ENCODE measurements at places on chromosomes 2 and 18.

GRCh38 chr18:48394176-48394575 is 15.0 kb downstream of the ZBTB7C start:
- DNase-seq: no peak

DNA sequence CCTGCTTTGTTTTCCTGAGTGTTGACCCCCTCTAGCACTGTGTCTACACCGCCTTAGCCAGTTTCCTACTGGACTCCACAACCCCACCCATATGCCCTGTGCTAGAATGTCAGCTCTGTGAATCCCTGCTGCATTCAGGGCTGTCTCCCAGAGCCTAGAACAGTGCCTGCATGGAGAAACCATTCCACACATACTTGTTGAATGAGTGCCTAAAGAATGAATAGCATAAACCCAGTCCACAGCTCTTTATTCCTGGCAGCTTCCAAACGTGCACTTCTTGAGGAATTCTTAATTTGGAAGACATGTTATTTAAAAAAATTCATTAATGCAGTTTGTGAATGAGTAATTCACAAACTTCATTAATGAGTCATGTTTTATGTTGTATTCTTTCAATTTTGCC is 6.5 kb upstream of the NAPG start:
- DNase-seq: no peak

GRCh38 chr2:203600286-203600685 is 65.2 kb upstream of the RAPH1 start:
- no peak for DNase-seq

GRCh38 chr18:59352250-59352855 is 6.7 kb downstream of the LMAN1 start:
- DNase-seq: no peak

DNA sequence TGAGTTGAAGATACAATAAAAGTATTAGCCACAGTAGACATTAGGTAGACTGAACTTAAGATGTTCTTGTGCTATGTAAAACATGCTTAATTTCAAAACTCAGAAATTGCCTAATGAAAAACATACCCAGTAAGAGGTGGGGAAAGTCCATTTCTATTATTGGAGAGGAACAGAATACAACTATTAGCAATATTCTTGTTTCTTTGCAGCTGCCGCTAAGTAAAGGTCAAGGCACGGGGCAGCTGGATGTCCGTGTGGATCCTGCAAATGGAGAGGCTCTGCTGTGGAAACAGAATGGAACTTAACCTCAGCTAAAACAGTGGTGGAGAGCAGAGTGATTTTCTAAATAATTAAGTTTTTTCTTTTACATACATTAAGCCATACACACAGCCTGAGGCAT is 139.2 kb upstream of the ARHGAP28 start:
- peak; percentile 3 for DNase-seq

GRCh38 chr2:177334940-177335543 is 57.5 kb upstream of the AGPS start:
- peak; percentile 65 for DNase-seq

GRCh38 chr2:18647731-18648130 is 58.4 kb upstream of the NT5C1B start:
- DNase-seq: no peak

DNA sequence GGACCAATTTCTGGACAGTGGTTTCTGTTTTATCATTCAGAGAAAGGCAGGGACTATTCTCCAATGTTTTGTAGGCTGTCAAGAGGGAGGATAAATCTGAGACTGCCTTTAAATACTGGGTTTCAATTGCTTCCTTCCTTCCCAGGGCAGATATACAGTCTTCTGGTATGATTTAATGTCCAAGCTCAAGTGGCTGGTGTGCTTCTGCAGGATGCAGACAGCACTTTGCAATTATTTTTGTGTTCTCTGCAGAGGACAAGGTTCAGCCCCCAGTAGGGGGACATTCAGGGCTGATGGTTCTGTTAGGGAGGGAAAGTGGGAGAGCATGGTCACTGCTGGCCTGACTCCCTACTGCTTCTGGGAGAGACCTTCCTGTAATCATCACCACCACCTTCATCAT is 4.6 kb upstream of the BOD1L2 start:
- DNase-seq: no peak

GRCh38 chr18:74063023-74063422 is 84.6 kb downstream of the FBXO15 start:
- no peak for DNase-seq

- peak; percentile 42 for DNase-seq
These were observed 16.2 kb upstream of the MREG start for GRCh38 chr2:216029416-216030129.

- DNase-seq: peak; percentile 38
These were observed 5.0 kb downstream of the CAB39 start for GRCh38 chr2:230717600-230717999.

GRCh38 chr2:211487733-211488132 is 931.3 kb downstream of the CPS1 start:
- DNase-seq: no peak

- DNase-seq: peak; percentile 65
These were observed 60.0 kb upstream of the SPTBN1 start for GRCh38 chr2:54396107-54396506.

GRCh38 chr2:144509001-144509878 is 10.7 kb downstream of the ZEB2 start:
- DNase-seq: no peak

GRCh38 chr2:68767031-68767961 is 32.7 kb downstream of the ARHGAP25 start:
- no peak for DNase-seq

GRCh38 chr2:40488927-40489677 is 37.2 kb upstream of the SLC8A1 start:
- peak; percentile 22 for DNase-seq

- DNase-seq: no peak
These were observed 254.1 kb downstream of the IKZF2 start for GRCh38 chr2:212897296-212897695.

DNA sequence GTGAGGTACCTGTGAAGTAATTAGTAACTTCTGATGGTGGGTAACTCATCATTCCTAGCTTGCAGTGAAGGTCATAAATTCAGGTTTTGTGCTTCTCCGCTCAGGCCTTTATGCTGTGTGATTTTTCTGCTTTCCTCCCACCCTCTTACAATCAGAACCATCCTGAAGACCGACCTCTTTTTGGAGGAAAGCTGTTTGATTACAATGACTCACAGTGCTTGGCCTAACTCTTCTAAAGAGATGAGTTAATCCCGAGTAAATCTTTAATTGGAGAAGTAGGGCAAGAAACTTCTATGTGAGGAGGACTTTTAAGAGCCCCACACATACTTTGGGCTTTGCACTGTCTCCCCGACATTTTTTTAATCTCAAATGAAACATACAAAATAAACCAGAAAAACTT is 53.1 kb downstream of the TTC27 start:
- DNase-seq: no peak

DNA sequence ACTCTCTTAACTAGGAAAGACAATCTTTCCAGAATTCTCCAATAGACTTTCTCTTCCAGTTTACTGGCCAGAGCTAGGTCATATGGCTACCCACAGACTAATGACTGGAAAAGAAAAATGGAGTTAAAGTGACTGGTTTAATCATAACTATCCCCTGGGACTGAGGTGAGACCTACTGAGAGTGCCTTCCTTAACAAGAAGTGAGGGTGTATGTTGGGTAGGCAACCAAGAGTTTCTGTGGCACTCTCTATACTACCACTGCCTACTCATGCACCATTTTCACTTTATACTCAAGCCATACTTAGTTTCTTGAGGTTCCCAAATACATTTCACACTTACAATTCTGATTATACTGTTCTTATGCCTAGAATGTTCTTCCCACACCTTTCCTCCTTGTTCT is 6.9 kb upstream of the GFPT1 start:
- DNase-seq: no peak

GRCh38 chr2:98777076-98777475 is 46.1 kb upstream of the MGAT4A start:
- DNase-seq: no peak

- DNase-seq: no peak
These were observed 19.9 kb upstream of the BCL2L11 start for GRCh38 chr2:111100765-111101162.

- DNase-seq: peak; percentile 12
These were observed 131.5 kb downstream of the PPP1R1C start for GRCh38 chr2:182117196-182117595.

GRCh38 chr2:128690431-128690830 is 371.8 kb upstream of the HS6ST1 start:
- DNase-seq: no peak

DNA sequence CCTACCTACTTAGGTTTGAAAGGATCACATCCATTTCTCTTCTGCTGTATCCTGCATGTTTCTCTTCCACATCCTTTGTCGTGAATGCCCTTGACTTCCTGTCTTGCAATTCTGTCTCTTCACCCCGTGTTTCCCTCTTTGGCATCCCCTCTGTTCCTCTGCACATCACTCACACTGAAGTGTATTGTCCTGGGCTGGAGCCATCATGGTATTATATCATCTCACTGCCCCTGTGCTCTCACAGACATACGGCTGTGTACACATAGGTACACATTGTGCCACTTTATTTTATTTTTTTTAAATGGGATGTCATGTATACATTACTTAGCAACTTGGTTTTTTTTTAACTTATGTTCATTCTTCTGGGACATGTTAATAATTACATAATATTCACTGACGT is 291.6 kb downstream of the ALPK2 start:
- no peak for DNase-seq

- DNase-seq: peak; percentile 55
These were observed 54.4 kb downstream of the RPL37A start for GRCh38 chr2:216553093-216553478.

DNA sequence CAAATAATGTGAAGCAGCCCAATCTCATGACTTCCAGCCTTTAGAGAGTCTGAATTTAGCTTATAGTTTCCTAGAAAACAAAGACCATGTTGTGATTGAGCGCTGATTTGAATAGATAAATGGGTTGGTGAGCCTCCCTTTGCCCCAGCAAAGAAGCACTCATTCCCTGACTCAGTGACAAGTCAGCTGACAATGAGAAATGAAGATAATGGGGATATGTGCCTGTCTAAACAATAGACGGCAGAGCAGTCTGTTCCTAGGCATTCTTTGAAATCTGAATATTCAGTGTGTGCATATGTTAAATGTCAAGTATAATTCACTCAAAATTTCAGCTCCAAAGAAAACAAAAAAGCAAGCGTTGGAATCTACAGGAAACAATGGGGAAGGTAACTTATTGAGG is 34.8 kb upstream of the LINC00305 start:
- DNase-seq: no peak

DNA sequence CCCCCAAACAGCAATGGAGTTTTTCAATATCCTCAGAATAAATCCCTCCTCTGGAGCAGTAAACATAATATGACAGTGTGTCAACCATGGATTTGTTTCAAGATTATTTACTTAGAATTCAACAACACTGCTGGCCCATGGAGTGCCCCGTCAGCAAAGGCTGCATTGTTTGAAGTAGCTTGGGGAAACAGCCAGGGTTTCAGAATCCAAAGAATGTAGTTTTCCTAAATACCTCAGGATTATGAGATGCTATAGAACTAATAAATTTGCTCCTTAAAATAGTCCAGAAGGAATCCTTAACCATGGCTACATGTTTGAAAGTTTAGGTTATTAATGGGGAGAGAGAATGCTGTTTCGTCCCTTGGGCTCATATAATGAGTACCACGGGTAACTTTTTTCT is 13.1 kb upstream of the CETN1 start:
- peak; percentile 6 for DNase-seq

- DNase-seq: no peak
These were observed 48.7 kb downstream of the C1QL2 start for GRCh38 chr2:119109866-119110265.

- peak; percentile 90 for DNase-seq
These were observed 57.4 kb upstream of the PGAP1 start for GRCh38 chr2:196983934-196984333.

DNA sequence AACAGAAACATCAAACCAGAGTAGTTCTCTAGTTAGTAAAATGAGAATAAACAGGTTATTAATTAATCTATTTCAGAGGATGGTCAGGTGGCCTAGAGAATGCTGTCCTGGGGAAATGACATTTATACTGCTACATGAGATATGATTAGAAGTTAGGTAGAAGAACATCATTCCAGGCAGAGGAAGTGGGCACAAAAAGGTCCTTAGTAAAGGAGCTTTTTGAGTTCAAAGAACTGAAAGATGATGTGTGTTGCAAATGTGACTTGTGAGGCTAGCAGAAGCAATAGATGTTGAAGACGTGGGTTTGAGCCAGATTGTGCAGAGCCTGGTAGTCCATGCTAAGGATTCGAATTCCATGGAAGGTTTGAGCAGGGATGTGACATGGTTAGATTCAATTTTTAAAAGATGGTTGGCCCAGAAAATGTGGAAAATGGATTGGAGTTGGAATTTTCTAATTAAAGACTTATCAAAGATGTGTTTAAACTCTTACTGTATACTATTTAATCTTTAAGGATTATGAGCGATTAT is 34.2 kb downstream of the RAB10 start:
- DNase-seq: no peak

DNA sequence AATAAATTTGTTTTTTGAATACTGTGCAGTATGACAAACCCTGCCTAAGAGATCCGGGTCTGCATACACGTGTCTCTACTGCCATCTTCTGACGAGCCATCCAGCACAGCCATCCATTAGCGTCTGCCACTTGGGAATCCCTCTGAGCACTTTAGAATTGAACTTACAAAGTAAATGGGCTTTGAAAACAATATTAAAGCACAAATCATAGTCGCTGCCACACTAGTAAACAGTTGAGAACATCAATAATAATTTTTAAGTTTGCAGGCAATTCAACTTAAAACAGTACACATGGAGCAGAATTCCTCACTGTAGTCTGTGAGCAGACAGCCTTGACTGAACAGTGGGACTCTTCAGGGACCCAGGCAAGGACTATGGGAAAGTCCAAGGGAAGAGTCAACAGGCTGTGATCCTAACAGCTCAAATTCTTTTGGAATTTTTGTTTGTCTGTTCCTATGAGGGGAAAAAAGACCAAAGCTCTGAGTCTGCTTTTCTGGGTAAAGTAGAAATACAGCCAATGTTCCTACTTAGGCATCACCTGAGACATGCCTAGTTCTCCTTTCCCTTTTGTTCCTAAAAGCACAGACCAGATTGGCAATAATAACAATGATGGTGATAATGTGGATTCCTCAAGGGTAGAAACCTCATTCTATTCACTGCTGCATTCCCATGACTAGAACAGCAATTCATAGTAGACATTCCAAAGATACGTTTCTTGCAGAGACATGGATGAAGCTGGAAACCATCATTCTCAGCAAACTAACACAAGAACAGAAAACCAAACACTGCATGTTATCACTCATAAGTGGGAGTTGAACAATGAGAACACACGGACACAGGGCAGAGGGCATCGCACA is 92.9 kb downstream of the MREG start:
- peak; percentile 96 for DNase-seq

GRCh38 chr2:197258580-197258979 is 52.0 kb downstream of the ANKRD44 start:
- DNase-seq: peak; percentile 50

DNA sequence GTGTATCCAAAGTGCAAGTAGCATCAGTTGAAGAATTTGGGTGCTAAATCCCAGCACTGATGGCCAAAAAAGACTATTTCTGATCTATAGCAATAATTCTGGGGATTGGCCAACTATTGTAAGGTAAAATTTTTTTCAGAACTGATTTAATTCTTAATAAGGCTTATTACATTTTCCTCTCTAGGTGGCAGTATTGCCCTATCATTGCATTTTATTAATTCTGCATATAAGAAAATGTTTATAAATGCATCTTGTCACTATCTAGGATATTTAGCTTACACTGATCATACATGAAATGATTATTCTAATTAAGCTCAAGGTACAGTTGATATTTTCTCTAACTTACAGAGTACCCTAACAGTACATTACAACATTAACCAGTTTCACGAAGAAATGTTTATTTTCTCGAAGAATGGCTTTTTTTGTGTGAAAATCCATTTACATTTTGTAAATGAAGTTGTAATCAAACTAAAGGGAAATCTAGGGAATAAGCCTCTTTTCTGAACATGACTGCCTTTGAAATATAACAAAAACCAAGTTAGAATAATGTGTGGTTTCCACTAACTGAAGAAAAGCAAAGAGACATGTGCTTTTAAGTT is 11.0 kb downstream of the TTN start:
- DNase-seq: peak; percentile 75

Data from choroid plexus epithelial cell (primary cell).